ENCODE measurements at places on chromosomes 3 and 15.
A peak's percentile ranks its signal among the peaks of the same experiment; 100 is the strongest.

DNA sequence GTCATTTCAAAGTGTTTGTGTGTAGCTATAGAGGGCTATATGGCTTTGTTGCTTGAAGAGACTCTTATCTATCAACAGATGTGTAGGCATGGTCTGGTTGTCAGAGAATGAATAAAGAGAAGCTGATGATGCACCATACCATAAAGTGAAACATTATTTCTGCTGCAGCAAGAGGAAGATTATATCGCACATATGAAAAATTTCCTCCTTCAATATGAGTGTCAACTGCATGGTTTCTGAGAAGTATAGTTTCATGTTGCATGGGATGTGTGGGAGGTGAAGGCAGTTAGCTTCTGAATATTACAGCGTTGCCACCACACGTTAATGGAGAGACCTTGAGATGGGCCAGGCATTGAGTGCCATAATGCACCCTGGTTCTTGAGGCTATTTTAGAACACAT is 217.9 kb downstream of the SATB1 start:
- DNase-seq: no peak

- no peak for DNase-seq
Observed at GRCh38 chr3:75176937-75177336, 487.2 kb upstream of the FRG2C start.

GRCh38 chr3:187013159-187013716 is 82.9 kb downstream of the ST6GAL1 start:
- no peak for DNase-seq

DNA sequence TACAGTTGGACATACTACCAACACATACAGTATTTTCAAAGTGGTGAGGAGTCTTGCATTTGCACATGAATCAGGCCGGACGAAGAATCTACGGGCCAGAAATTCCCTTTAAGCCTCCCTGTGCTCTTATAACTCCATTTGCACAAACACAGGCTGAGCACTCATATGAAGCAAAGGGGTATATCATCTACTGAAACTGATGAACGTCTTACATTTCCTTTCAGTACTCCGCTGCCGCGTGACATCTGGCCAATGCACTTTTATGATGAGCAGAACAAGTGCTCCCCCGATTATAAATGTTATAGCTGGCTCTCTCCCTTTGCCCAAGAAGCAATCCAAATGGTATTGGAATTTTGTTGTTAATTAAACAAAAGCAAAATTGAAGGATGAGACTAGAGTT is 110.3 kb upstream of the ICE2 start:
- DNase-seq: no peak

DNA sequence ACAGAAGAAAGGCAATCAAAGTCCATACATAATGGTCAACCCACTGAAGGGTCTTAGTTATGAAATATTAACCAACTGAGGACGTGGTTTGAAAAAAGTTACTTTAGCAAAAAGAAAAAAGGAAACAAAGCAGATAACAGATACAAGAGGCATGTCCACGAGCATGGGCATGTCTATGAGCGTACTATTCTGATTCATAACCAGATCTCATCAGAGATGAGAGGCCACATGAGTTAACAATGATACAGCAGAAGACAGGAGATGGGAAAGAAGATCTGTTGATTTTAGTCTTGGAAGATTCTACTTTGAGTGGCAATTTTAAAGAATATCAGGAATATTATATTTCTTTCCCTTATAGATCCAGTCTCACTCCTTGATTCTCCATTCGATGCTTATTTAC is 262.9 kb upstream of the SLITRK3 start:
- no peak for DNase-seq

DNA sequence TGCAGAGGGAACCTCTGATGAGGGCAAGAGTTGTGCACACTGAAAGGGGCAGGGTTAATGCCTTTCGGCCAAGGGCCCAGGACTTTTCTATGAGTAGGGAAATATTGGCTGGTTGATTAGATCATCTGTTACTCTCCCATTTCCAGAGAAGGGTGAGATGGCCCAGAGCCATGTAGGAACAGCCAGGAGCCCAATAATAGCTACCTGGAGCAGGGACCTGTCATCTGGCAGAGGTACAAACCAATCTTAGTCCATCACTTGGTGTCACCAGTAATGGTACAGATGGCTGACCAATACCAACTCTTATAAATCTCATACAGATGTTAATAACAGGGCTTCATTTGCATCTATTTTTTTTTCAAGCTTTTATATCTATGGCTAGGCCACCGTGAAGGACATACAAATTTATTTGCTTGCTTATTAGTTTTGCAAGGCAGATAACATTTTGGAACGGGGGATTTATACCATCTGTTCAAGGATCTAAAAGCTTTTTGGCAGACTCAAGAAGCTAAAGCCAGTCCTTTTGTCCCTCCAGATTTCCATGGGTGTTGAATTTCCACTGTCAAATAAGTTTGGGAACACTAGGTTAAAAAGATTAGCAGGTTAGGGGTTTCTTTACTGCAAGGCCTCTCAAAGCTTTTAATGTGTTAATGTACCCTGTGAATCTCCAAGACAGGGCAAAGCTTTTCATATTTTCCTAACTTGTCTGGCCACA is 79.3 kb downstream of the TNIK start:
- no peak for DNase-seq

- no peak for DNase-seq
Observed at GRCh38 chr3:154307363-154307762, 16.9 kb downstream of the DHX36 start.

- DNase-seq: no peak
Observed at GRCh38 chr3:20924646-20925385, 738.8 kb upstream of the SGO1 start.

DNA sequence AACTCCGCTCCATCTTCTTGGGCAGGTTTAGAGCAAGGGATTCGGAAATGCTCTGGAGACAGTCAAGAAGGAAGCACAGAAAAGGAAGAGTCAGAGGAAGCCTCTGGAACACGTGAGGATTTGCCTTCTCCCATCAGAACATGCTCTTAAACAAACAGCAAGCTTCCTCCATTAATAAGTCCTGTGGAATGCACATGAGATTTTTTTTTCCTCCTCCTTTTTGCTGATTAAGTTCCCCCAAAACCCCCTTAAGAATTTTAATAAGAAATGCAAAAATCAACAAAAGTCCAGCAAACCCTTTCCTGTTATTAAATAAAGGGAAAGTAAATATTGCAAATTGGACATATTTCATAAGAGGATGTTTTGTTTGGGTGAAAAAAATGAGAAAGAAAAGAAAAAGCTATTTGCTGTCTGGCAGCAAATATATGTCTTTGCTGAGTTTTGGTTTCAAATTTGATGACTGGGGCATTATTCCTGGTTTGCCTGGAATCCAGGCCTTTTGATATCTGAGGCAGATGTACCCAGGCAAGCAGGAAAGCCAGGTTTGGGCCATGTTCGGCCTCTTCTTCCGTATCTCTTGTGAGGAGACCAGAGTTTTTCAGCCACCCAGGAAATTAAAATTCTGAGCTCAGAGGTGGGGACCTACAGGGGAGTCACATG is 7.9 kb upstream of the TSEN2 start:
- no peak for DNase-seq

DNA sequence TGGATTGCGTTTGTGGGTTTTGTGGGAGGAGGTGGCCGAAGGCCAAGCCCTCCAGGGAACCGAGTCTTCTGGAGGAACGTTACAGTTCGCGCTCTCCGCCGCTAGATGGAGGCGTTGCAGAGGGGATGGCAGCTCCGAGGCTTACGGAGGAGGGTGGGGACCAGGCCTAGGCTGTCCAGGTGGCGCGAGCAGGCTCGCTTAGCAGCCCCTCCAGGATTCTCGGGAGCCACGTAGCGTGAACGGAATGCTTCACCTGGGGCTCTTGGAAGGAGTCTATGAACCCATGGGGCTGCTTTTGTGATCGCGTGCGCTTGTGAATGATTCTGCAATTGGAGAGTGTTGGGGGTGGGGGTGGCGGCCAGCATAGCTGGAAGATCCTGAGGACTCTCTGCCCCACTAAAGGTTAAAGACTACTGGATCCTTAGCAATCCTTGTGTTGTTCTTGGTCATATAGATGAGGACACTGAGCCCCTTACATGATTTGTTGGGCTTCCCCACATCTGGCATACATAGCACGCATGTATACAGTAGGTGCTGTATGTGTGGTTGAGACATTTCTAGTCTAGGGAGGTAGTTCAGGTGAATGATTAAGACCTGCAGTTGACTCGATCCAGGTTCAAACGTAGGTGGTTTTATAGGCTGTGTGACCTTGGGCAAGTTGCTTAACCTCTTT is 25.7 kb downstream of the FAM3D start:
- DNase-seq: peak; percentile 7

- no peak for DNase-seq
Observed at GRCh38 chr15:84616235-84616634, 15.4 kb downstream of the ZSCAN2 start.

DNA sequence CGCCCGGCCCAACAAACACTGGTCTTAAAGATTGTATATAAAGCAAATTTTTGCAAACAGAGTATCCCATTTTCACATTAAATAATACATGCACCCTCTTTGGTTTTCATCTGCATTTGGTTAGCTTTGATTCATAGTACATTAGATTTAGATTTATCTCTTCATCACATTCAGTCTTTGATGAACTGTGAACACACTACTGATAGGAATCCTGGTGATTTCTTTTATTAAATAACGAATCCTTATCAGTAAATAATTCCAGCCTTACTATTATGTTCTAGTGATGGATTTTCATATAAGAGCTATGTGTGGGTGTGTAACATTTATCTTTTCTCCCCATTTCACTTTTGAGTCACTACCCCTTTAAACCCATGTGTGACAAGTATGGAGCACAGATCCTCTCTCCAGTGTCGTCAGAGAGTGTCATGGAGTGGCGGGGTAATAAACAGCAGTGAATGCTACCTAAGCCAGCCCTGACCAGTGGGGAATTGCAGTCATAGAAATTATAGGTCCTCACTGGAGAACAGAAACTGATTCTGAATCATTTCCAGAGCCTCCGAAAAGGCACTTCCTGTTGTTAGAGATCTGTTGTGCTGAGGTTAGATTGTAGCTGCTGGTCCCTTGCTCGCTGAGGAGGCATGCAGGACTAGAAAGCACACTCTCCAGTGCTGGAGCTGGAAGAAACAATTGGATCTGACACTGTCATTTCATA is 22.0 kb downstream of the SLC7A14 start:
- DNase-seq: no peak

DNA sequence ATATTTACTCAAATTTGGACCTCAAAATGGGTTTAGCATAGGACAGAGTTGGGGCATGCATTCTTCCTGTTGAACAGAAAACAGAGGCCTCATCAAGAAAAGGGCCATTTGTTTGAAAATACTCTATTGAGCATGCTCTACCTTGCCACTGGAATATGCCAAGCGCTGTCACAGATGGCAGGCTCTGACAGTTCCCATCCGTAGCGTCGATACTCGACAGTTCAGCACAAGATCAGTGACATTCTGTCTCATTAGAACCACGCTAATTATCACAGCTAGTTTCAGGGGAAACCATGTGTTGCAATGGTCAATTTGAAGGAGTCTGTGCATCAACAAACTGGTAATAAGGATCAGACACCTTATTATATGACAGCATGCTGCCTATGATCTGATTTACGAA is 54.5 kb downstream of the SATB1 start:
- DNase-seq: no peak

GRCh38 chr3:126937973-126938372 is 44.9 kb upstream of the PLXNA1 start:
- DNase-seq: no peak

GRCh38 chr3:17431004-17431403 is 311.4 kb downstream of the TBC1D5 start:
- no peak for DNase-seq

GRCh38 chr3:24810881-24811280 is 316.2 kb upstream of the THRB start:
- no peak for DNase-seq

DNA sequence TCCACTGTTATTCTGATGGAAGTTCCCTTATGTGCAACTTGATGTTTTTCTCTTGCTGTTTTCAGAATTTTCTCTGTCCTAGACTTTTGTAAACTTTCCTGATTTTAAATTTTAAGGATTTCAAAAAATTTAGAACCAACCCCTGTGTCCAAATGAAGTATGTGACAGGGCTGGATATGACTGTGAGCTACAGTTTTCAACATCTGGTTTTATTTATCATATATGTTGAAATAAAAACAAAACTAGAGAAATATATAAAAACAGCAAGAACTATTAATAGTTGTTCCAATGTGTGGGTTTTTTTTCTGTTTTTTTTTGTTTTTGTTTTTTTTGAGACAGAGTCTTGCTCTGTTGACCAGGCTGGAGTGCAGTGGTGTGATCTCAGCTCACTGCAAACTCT is 47.4 kb upstream of the PSMD6 start:
- DNase-seq: no peak

DNA sequence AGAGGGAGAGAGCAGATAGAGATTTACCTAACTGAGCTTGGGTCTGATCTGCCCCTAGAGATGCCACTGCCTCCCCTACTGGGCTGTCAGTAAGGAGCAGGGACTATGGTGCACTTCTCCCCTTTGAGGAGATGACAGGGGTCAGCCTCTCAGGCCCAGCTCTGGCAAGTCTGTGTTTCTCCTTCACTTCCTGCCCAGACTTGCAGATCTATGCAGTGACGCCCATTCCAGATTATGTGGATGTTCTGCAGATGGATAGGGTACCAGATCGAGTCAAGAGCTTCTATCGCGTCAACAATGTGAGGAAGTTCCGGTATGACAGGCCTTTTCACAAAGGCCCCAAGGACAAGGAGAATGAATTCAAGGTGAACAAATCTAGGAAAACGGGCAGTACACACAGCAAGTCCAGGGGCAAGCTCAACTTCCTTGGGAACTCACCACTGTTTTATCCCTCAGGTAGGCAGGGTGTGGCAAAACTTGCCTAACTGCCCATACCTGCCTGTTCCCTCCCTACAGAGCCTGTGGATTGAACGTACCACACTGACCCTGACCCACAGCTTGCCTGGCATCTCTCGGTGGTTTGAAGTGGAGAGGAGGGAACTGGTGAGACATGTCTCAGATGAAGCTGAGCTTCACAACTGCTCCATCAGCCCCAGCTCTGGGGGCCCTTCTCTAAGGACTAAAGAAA is 29.1 kb upstream of the MANF start:
- no peak for DNase-seq

DNA sequence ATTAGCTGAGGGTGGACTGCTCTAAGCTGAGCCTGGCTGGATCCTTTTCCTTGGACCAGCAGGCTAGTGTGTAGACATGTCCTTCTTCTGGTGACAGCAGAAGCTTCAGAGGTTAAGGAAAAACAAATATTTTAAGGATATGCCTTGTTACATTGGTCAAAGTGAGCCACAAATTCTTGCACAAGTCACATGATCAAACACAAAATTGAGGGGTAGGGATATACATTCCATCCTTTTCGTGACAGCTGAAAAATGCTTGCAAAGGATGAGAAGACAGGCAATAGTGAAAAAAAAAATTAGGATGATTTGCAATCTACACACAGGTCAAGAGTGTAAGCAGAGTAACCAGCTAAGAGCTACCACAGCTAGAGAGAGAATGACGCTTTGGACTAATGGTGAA is 21.1 kb upstream of the OXTR start:
- DNase-seq: no peak

GRCh38 chr15:42159381-42160015 is 3.1 kb upstream of the PLA2G4F start:
- DNase-seq: no peak

- DNase-seq: no peak
Observed at GRCh38 chr3:182487143-182487542, 306.2 kb upstream of the ATP11B start.

GRCh38 chr3:140552898-140553297 is 125.0 kb upstream of the TRIM42 start:
- no peak for DNase-seq

- DNase-seq: no peak
Observed at GRCh38 chr3:14152233-14152962, 26.0 kb downstream of the XPC start.

GRCh38 chr15:40582726-40583246 is 11.3 kb upstream of the KNL1 start:
- DNase-seq: no peak

Measured in activated effector memory CD4-positive, alpha-beta T cell treated with Interleukin-2 at 50 U/mL for 16 hours (primary cell).